Amygdala (tissue), 56 donors: ENCODE measurements at places on chromosomes 1 and 21.

- no peak for DNase-seq
Measured at GRCh38 chr1:58107943-58108342, 438.6 kb downstream of the OMA1 start.

DNA sequence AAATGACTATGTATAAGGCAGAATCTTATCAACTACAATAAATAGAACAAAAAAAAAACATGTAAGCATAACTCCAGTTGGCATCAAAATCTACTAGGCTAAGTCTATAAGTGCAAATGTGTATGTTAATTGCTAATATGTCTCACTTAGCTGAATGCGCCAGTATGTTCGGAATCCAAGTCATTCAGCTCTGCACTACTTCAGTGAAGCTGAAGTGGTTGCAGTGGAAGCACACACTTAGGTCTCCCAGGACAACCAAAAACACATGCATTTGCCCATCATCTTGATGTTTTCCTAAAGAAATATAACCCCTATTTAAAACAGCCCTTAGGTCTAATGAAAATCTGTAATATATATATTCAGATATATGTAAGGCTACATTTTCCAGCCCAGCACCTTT is 41.0 kb upstream of the RGS2 start:
- no peak for DNase-seq

DNA sequence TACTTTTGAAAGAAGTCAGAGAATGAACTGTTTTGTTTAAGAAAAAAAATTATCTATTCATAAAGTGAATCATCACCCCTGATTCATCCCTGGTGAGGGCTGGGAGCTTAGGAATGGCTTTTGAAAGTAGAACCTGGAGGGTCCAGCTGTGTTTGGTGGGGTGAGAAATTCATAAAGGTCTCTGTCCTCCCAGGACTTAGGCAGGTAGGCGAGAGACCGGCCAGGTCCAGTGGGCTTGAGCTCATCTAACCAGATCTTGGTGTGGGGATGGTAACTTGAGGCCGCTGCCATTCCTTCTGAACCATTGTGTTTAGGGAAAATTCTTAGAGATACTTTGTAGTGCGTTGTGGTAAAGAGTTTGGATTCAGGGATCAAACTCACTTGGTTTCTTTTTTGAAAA is 156.8 kb upstream of the TNR start:
- no peak for DNase-seq

GRCh38 chr1:244104309-244105060 is 53.4 kb downstream of the ZBTB18 start:
- no peak for DNase-seq

DNA sequence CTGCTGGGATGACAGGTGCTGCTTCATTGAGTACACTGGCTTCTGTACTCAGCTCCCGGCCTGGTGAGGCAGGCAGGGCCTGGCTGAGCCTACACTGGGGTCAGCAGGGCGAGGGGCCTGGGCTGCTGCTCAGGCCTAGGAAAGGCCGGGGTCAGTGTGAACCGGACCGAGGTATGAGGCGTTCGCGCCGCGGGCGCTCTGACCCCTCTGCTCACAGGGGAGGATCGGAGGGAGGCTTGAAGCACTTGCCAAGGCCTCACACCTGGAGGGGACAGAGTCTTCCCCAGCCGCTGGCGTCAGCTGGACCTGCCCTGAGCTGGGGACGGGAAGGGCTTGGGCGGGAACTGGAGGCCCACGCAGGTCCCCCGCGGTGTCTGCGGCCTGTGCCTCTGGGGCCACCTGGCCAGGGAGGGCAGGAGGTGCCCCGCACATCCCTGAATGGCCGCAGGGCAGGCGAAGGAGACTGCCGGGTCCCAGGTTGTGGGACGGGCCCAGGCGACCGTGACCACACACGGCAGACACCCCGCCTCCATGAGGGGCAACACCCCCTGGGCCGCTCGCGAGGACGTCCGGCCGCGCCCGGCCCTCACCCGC is 466 bp downstream of the PEX10 start:
- no peak for DNase-seq

DNA sequence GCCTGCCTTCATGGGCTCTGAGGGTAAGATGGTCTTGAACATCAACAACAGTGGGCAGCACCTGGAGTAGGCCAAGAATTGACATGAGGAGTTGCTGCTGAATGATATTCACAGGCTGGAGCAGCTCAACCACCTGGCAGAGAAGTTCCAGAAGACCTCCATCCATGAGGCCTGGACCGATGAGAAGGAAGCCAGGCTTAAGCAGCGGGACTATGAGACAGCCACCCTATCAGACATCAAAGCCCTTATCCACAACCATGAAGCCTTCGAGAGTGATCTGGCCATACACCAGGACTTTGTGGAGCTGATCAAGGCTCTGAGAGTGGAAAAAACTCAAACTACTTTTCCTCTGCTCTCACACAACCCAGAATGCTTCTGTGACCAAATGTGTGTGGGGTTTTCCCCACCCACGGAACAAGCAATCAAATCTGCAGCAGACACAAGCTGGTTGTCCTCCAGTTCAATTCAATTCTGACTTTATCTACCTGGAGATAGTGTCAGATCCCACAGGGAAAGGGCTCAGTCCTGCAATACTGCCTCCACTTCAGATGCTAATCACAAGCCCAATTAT is 12.1 kb upstream of the EPHA10 start:
- DNase-seq = no peak

GRCh38 chr1:108119500-108119899 is 80.6 kb downstream of the SLC25A24 start:
- no peak for DNase-seq

GRCh38 chr1:51270751-51271150 is 34.7 kb downstream of the RNF11 start:
- DNase-seq = no peak
